ENCODE measurements at places on chromosomes 2 and 18.
A peak's percentile ranks its signal among the peaks of the same experiment; 100 is the strongest.

GRCh38 chr18:7668392-7668791 lies 101.3 kb downstream of the PTPRM start:
- DNase-seq, result no peak

- no peak for DNase-seq
Measured at GRCh38 chr18:36830158-36830495, 1.2 kb downstream of the KIAA1328 start.

- no peak for DNase-seq
Measured at GRCh38 chr2:31333046-31333445, 81.5 kb downstream of the XDH start.

DNA sequence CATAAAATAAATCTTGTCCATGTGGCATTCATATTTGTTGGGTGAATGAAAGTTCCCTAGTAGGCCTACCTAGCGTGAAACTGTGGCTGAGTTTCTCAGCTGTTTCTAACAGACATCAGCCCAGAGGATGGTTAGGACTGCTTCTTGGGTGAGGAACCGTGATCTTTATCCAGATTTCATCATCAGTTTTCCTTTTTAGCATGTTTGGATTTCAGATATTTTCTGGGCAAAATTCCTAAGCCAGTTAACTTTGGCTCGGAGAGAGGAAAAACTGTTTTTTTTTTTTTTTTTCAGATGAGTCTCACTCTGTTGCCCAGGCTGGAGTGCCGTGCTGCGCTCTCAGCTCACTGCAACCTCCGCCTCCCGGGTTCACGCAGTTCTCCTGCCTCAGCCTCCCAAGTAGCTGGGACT lies 53.5 kb downstream of the DGKD start:
- no peak for DNase-seq

DNA sequence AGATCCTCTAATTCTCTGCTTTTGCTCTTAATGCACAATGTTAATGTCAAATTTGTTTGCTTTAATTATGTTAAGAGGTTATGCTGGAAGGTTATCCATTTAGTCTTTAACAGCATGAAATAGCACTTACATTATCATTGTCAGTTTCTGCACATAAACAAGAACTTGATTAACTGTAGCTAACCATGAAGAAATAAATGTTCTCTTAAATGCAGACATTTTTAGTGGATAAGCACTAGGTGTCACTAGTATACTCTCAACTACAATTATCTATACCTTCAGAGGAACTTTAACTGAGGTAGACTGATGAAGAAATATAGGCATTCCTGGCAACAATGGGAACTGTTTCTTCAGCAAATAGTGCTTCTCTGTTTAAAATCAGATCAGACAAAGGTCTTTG lies 178.8 kb upstream of the CHST9 start:
- DNase-seq, result no peak

DNA sequence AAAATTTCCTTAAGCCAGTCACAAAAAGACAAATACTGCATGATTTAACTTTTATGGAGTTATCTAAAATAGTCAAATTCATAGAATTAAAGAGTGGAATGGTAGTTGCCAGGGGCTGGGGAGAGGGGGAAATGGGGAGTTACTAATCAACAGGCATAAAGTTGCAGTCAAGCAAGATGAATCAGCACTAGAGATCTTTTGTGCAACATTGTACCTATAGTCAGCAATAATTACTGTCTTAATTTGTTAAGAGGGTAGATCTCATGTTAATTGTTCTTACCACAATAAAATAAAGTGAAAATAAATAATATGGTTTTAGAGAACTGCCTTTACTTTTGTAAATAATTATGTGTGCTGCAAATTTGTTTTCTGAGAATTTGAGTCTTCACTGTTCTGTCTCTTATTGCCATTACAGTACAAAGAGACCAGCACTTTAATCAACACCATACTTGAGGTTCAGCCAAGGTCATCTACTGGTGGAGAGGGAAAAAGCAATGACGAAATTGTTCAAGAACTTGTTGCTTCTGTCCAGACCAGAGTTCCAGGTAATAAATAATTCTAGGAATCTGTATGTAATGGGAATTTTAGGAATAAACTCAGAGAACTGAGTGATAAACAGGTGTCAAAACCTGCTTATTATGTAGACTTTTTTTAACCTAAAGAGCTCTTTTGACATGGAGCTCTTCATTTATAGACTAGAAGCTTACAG lies 75.5 kb downstream of the TRABD2A start:
- DNase-seq, result no peak

- no peak for DNase-seq
Measured at GRCh38 chr2:236928380-236929037, 157.2 kb upstream of the COPS8 start.

- peak; percentile 78 for DNase-seq
Measured at GRCh38 chr2:98649135-98649991, 41.0 kb downstream of the UNC50 start.

DNA sequence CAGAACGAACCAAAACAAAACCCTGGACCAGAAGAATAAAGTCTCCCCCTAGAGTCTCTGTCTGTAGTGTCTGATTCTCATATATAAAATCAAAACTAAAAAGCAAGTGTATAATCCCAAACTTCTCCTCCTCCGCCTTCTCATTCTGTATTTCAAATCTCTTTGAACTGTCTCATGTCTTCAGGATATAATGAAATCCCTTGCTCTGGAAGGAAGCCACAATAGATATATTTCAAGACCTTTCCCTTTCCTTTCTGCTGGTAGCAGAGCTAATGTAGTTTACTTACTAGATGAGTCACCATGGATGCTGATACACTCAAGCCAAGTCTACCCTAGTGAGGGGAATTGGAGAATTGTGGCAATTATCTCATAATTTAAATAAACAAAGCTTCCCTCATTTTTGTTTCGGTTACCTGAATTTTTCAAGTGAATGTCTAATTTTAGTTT lies 33.5 kb upstream of the CCDC93 start:
- DNase-seq, result no peak

GRCh38 chr18:75157381-75157780 lies 51.6 kb downstream of the PTGR3 start:
- no peak for DNase-seq

GRCh38 chr2:157572725-157573124 lies 55.9 kb downstream of the ACVR1C start:
- DNase-seq, result no peak

- peak; percentile 32 for DNase-seq
Measured at GRCh38 chr2:102449370-102449974, 23.6 kb upstream of the SLC9A4 start.

DNA sequence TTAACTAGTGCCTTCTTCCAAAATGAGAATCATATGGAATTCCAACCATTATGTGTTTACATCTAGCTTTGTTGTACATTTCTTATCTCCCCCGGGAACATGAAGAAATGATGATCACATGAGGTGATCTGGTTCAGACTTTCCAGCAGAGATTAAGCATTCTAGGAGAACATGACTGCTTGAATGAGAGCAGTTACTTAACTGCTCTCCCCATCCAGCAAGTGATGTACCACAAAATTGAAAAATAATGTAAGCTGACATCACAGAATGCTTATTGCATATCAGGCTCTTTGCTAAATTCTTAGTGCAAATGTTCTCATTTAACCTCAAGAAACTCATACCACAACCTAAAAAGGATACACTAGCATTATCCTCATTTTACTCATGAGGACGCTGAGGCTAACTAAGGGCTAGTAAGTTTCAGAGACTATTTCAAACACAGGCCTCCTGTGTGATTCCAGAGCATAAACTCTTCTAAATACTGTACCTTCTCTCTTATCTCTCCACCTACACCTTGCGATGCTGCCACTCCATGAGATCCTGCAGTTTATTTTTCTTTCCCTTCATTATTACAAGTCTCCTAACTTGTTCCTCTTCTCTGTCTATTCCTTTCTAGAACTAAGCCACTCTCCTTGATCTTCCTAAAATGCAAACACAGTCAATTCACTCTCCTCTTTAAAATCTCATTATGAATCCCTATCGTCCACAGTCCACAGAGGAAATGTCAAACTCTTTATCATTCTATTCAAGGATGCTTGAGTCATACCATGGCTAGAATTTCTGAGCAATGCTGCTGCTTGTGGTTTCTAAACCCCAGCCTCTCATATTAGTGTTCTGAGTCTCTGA lies 1224.8 kb upstream of the ZEB2 start:
- DNase-seq, result no peak

- DNase-seq, result no peak
Measured at GRCh38 chr2:61707984-61708852, 145.6 kb downstream of the FAM161A start.

DNA sequence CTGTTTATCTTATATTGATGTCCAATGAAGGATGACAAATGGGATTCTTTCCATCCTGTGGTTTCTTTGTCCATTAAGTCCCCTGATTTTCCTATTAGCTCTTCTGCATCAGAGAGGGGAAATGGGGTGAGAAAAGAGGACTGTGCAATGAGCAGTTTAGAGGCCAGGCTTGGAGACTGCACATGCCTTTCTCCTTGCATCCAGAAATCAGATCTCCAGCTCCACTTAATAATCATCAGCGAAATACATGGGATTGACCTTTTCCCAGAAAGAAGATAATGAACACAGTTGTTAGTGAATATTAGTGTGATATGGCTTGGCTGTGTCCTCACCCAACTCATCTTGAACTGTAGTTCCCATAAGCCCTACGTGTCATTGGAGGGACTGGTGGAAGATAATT lies 697.4 kb downstream of the CBLN2 start:
- DNase-seq, result no peak

DNA sequence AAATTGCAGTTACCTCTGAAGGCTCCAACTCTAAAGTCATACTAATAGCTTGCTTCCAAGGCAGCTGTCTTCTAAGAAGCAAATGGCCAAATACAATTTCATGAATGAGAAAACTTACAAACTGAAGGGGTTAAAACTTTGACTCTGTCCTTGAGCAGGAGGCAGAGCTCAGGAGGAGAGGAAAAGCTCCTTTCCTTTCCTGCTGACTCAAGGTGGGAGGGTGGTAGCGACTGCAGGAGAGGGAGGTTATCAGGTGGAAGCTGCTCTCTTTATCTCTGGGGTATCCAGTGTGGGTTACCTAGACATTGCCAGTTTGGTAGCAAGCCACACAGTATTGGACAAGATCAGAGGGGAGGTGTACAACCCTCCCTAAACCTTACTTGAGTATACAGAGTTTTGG lies 2.7 kb upstream of the EFEMP1 start:
- no peak for DNase-seq

- DNase-seq, result no peak
Measured at GRCh38 chr2:127463155-127463991, 45.1 kb downstream of the PROC start.

DNA sequence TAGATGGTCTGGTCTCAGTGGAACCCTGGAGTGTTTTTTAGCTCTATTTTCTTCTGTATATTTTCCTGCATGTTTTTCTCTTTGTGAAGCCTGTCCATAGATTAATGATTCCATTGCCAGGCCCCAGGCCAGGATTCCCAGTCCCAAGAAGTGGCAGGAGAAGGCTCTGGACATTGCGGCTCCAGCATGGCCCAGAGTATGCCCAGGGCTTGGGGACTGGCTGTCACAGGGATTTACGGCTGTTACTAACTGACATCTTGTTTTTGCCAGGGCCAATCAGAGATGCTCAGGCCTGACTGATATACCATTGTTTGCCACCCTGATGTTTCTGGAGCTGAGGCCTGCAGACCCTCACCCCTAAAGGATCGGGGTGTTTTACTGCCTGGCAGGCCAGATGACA lies 59.0 kb downstream of the PRKCE start:
- DNase-seq, result no peak

DNA sequence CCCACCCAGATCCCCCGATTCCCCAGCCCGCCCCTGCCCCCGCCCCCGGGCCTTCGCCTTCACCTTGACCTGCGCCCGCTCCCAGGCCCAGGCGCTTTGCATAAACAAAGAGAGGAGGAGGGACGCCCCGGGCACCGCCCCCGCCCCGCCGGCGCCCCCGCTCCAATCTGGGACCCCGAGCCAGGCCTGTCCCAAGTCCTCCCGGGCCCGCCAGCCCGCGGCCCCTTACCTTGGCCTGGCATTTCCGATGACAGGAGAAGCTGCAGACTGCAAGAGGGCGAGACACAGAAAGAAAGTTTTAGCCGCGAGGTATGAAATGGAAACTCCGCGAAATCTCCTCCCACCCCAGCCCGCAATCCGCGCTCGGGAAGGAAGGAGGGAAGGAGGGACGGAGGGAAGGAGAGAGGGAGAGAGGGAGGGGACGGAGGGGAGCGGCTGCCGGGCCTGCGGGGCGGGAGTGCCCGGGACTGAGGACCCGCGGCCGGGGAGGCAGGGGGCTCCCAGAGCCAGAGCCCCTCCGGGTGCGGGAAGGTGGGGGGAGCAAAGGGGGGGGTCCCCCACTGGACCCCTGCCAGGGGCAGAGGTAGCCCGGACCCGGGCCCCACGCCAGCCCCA lies 24.2 kb downstream of the TNS1 start:
- DNase-seq, result no peak

- DNase-seq, result no peak
Measured at GRCh38 chr2:200156166-200156835, 150.2 kb upstream of the SPATS2L start.

- DNase-seq, result no peak
Measured at GRCh38 chr2:50732796-50733195, 299.1 kb downstream of the NRXN1 start.

DNA sequence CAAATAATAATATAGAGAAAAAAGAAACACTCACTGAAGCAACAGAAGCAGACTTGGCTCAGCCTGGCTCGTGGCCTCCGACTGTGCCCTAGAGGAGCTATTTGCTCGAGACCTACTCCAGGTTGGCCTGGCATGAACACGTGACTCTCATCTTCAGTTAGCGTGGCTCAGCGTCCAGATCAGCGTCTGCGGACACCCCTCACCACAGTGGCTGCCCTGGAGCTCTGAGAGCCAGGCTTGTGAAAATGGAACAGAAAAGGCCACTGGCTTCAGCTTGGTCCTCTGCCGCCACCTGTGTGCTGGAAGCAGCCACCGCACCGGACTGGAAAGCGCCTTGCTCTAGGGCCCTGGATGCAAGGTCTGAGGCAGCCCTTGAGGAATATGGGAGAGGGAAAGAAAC lies 1184.0 kb upstream of the GYPC start:
- DNase-seq, result no peak

DNA sequence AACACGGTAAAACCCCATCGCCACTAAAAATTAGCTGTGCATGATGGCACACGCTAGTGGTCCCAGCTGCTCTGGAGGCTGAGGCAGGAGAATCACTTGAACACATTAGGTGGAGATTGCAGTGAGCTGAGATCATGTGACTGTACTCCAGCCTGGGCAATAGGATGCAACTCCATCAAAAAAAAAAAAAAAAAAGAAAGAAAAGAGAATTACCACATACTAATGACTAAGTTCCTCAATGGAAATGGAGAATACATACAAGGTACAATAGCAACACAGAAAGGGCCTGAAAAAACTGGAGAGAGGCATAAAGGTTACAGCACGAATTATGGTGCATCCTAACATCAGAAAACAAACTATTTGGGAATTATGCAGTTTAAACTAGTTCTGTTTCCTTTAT lies 81.3 kb downstream of the CDH2 start:
- no peak for DNase-seq

DNA sequence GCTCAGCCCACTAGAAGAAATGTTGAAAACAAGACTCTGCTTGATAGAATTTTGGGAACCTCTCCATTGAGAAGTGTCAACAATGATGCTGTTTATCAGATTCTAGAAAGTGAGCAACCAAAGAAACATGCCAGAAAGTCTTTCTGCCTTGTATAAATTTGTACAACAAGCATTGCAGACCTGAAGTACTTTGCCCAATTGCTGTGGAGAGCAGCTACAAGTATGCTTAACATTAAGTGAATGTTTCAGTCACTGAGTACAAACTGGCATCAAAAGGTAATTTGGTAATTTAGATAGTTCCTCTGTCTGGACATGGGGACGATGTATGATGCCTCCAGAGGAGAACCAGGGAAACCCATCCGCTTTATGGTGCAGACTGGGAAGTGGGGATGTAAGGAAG lies 33.4 kb upstream of the SKA1 start:
- no peak for DNase-seq

GRCh38 chr18:68925268-68925667 lies 127.4 kb downstream of the CCDC102B start:
- no peak for DNase-seq

- DNase-seq, result no peak
Measured at GRCh38 chr2:191280290-191280689, 35.1 kb downstream of the MYO1B start.
